Forelimb muscle (tissue), 1 donor: ENCODE measurements at places on chromosomes 5 and 9.

GRCh38 chr5:151126199-151126645 is 31.4 kb downstream of the ANXA6 start:
- no peak for DNase-seq

GRCh38 chr9:109811876-109812275 is 31.9 kb downstream of the PALM2AKAP2 start:
- no peak for DNase-seq

DNA sequence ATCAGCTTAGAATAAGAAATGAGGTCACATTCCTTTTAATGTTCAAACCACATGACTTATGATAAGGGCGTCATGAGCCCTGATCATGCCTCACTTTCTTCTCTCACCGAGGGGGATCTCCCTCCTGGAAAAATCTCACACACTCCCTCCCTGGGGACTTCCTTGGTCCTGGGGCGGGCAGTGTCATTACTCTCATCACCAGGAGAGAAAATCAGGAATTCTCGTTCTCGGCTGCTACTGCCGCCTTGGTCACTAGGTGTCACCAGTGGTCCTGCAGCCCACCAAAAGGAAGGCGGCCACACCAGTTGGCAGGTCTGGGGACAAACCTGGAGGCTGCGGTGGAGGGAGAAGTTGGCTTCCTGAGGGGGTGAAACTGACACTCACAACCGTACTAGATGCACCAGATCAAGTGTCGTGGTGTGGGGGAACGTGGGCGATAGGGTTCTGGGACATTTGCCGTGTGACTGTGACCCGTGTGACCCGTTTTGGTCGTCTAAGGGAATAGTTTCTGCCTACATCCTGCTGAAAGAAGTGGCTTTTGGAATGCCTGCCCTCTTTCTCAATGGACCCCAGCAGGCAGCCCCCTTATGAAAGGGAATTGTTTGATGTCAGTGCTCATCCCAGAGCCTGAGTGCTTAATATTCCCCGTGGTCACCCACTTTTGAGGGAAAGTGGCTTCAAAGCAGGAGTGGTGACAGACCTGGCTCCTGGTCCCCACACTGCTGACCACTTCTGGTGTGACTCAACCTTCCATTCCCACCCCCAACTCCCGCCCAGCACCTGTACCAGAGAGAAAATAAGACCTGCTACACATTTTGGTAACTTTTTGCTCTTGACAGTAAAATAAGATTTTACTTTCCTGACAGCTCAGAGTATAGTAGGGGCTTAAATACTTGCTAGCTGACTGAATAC is 63.2 kb downstream of the ACER2 start:
- DNase-seq = no peak

DNA sequence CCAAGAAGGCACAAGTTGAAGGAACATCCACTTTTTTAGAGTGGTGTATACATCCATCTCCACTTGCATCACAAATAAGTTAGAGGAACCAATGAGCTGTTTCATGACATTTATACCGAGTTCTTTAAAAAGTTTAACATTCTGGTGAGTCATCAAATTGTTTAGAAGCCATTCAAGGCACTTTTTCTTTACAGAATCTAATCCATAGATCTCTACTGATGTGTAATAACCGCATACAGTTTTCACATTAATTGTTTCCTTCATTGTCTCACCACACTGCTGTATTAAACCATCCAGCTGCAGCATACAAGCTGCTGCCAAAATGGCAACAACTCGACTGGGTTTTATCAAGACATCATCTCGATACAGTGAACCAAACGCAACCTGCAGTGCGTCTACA is 744 bp downstream of the GMCL2 start:
- no peak for DNase-seq

GRCh38 chr5:111859533-111860270 is 102.7 kb upstream of the NREP start:
- peak; percentile 60 for DNase-seq

DNA sequence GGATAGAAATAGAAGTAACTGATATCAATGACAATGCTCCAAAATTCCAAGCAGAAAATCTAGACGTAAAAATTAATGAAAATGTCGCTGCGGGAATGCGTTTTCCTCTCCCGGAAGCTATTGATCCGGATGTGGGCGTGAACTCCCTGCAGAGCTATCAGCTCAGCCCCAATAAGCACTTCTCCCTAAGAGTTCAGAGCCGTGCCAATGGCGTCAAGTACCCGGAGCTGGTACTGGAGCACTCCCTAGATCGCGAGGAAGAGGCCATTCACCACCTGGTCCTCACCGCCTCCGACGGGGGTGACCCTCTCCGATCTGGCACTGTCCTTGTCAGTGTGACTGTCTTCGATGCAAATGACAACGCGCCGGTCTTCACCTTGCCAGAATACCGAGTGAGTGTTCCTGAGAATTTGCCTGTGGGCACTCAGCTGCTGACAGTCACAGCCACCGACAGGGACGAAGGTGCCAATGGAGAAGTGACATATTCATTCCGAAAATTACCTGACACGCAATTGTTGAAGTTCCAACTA is 818 bp downstream of the PCDHGA10 start:
- DNase-seq = no peak

- DNase-seq = no peak
Observed at GRCh38 chr9:34037626-34038025, 11.1 kb downstream of the UBAP2 start.

DNA sequence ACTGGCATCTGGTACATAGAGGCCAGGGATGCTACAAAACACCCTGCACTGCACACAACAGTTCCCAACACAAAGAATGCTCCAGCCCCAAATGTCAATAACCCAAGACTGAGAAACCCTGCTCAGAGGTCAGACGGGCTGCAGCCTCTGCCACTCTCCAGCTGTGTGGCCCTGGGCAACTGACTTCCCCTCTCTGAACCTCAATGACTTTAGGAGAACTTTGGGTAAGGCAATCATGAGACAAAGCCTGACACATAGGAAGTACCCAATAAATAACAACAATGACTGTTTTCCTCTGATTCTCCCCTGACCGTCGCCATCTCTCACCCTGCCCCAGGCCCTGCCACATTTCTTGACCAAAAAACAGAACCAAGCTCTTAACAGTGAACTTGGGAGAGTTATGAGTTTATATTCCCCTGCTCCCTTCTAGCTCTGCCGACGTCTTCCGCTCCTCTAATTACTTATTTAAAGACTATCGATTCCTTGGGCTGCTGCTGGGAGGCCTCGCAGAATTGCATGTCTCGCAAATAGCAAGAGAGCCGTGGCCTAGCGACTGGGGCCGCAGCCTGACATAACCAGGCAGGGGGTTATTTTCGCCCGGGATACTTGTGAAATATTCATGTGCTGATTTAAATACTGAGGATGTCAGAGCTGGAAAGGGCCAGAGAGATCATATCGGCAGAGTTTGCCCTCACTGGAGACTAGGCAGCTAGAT is 24.5 kb upstream of the CRB2 start:
- no peak for DNase-seq
